ENCODE measurements at places on chromosomes 2 and 18.
A peak's percentile ranks its signal among the peaks of the same experiment; 100 is the strongest.

DNA sequence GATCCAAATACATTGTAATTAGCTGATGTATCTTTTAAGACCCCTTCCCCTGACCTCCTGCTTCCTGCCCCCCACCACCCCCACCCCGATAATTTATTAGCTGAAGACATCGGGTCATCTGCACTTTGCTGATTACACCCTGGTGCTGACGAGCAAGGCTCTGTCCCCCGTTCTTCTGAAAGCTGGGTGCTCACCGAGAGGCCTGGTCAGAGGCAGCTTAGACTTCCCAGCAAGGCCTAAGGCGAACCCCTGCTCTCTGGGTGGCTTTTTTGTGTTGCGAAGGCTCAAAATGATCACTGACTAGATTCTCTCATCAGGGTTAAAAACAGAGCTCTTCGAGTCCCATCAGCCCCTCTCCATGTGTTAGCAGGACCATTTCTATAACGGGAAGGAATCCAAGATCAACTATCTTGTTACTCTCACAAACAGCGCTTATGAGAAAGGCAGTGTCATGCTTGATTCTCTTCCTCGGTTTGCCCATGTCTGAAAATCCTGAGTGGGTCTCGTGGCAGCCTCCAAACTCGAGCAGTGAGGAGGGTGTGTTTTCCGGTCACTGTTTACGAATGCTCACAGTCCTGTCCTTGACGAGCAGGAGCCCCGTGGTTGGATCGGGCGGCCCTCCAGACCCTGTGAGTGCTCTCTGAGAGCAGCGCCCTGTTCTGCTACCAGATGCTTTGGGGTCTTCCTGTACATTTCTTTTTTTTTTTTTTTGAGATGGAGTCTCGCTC, 201.6 kb downstream of the HDAC4 start:
- DNase-seq: peak; percentile 72

DNA sequence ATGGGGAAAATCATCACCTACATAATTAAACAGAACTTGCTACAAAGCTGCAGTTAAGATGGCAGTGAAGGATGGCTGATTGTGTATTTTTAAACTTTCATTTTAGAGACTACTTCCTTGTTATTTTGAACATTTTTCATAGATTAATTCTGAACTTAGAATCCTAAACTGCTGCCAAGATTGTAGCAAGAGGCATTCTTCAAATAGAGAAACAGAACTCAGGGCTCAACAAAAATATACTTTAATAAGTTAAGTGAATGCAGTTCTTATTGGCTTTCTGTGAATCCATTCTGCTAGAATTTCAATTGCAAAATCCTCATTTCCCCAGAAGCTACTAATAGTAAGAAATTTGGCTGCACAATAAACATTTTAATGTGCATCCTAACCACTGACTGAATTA, 160.3 kb downstream of the L3MBTL4 start:
- no peak for DNase-seq

- DNase-seq: no peak
Measured at GRCh38 chr2:163570391-163570790, 165.4 kb downstream of the FIGN start.

- peak; percentile 47 for DNase-seq
Measured at GRCh38 chr2:109715313-109715805, 78.7 kb upstream of the RGPD5 start.

- peak; percentile 29 for DNase-seq
Measured at GRCh38 chr2:162233197-162233596, 10.0 kb downstream of the FAP start.

- DNase-seq: no peak
Measured at GRCh38 chr18:40404284-40404683, 1550.8 kb upstream of the PIK3C3 start.

DNA sequence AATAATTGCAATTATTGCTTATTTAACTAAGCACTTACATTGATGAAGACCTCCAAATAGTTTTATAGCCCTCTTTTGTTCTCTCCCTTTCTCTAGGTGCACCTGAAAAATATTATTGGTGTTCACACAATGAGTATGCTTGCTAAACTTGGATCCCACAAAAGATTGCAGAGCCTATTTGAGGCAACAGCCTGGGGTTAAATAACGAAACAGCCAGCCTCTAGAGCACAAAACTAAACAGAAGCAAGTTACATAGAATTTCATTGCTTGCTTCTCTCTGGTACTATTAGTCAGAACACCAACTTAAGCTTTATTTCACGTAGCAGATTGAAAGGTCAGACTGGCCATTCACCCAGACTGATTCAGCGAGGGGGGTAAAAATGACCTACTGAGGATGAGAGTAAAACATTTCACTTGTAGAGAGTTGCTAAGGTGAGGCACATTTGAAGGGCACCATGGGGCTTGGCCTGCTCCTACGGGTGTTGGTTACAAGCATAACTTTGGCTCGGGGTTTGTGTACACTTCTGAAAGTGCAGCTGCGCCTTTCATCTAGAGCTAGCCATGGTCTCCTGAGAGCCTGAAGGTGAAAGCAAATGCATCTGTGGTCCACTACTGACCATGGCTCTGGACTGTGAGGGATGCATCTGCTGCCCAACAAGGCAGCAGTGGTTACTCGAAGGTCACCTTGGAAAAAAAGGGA, 225.1 kb upstream of the LRRTM1 start:
- no peak for DNase-seq

- DNase-seq: peak; percentile 48
Measured at GRCh38 chr2:228329282-228329681, 147.8 kb upstream of the SPHKAP start.

GRCh38 chr2:88540346-88540745, 86.9 kb downstream of the EIF2AK3 start:
- DNase-seq: no peak

DNA sequence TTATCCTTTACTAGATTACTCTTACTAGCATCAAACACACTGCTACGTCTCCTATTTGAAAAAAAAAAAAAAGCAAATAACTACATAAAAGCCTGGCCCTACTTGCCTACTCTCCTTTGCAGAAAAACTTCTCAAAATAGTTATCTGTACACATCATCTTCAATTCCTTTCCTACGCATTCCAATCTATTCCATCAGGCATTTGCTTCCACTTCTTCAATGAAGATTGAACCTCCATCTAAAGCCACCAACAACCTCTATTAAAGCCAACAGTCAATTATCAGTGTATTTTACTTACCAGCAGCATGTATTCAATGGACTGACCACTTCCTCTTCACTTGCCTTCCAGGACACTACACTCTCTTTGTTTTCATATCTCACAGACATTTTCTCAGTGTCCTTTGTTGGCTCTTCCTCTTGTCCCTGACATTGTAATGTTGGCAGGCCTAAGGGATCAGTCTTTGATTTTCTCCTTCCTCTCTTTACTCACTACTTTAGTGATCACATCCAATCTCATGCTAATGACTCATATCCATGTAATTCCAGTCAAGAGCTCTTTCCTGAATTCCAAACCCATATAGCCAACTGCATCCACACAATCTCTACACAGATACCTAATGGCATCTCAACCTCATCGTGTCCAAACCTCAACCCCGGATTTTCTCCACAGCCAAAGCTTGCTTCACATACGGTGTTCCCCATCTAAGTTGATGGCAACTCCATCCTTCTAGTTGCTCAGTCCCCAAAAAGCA, 131.3 kb downstream of the CCDC148 start:
- no peak for DNase-seq

- no peak for DNase-seq
Measured at GRCh38 chr2:234363011-234363487, 133.8 kb downstream of the ARL4C start.

GRCh38 chr2:127542231-127542630, 6.7 kb downstream of the MYO7B start:
- no peak for DNase-seq

DNA sequence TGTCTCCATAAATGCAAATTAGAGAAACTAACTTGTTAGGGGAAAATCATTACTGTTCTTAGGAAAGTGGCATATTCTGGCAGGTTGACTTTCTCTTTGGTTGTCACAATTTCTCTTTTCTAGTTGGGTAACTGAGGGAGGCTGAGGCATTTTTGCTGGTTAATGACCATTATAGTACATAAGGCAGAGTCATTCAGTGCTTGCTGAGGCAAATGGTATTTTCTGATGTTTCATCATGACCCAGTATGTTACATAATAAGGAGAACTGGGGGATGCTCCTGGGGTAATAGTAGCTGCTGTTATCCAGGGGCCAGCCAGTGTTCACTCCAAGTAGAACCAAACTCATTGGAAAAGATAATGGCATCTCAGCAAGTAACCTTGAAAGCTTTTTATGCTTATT, 62.3 kb downstream of the ITGA6 start:
- DNase-seq: no peak

DNA sequence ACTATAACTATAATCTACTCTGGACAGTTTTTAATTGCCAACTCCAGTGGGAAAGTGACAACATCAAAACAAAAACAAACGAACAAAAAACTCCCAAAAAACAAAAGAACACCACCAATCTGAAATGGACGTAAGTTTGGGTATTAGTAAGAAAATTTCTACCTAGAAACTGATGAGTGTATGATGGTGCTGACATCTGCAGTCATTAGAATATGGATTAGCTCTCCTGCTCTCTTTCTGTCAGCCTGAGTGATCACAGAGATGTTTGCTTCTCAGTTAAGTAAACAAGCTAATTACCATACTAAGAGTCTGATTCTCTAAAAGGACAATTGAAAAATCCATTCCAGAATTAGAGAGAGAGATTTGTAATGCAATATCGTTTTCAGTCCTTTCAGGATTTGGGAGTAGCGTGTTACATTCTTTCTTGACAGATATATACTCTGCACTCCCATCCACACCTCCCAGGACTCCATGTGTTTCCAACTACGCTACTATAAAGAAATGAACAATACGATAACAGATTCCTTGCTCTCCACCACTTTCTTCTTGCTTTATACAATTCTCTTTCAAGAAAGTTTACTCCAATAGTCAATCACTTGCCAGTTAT, 1347.4 kb upstream of the PIK3C3 start:
- no peak for DNase-seq

GRCh38 chr2:170736628-170737027, 21.5 kb downstream of the SP5 start:
- DNase-seq: no peak

DNA sequence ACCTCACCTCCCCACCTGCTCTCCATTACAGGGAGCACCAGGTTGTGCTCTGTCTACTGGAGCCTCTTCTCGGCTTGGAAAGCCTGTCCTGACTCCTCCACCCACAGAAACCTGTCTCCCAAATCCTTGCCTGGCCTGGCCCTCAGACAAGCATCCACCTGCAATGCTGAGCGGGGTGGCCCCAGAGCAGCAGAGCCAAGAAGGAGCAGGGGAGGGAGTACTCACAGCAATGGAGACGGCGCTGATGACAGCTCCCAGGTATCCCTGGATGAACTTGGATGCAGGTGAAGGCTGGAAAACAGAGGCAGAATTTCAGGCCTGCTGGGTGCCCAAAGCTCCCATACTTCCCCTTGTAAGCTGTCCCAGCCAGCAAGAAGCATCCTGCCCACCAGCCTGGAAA, 72.8 kb downstream of the SFXN5 start:
- no peak for DNase-seq

- DNase-seq: no peak
Measured at GRCh38 chr2:43518181-43518580, 77.7 kb downstream of the THADA start.

- DNase-seq: peak; percentile 46
Measured at GRCh38 chr2:23532391-23533337, 147.7 kb downstream of the KLHL29 start.

GRCh38 chr18:24112874-24113615, 25.8 kb upstream of the CABYR start:
- DNase-seq: no peak

GRCh38 chr18:24719791-24720190, 259.4 kb downstream of the HRH4 start:
- DNase-seq: no peak

GRCh38 chr2:61006486-61007105, 10.9 kb upstream of the PEX13 start:
- DNase-seq: no peak

- no peak for DNase-seq
Measured at GRCh38 chr2:11090187-11090586, 65.1 kb upstream of the SLC66A3 start.

DNA sequence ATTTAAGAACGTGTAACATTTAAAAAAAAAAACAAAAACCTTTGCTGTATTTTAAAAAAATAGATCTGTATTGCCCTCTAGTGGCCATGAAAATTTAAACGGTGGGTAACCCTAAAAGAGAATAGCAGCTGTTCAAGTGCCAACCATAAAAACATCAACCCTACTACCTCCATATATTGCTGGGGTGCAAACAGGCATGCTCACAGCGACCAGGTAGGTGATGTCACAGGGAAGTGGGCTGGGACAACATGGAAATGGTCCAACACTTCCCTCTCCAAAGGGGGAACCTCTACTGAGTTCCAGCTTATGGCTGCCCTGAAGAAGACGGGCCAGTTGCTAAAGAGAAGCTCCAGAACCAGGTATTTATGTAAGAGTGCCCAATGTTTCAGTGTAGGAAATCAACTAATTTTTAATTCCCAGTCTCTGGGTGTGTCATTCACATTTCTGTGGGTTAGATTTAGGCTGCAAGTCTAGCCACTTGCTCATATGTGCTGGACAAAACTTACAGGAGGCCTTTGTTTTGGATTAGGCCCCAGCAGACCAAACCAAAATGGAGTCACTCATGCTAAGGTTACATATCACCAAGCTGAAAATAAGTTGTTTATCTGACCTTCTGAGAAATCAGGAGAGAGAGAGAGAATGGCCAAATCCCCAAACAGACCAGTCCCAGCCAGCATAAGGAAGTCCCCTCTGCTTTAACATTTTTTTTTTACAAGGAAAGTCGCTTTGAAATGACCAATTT, 54.5 kb downstream of the SKA1 start:
- no peak for DNase-seq

- no peak for DNase-seq
Measured at GRCh38 chr2:116810645-116811044, 1003.8 kb upstream of the DDX18 start.

- DNase-seq: peak; percentile 73
Measured at GRCh38 chr2:172461591-172462372, 34.4 kb downstream of the ITGA6 start.

GRCh38 chr2:99715956-99716355, 226.1 kb upstream of the REV1 start:
- no peak for DNase-seq

DNA sequence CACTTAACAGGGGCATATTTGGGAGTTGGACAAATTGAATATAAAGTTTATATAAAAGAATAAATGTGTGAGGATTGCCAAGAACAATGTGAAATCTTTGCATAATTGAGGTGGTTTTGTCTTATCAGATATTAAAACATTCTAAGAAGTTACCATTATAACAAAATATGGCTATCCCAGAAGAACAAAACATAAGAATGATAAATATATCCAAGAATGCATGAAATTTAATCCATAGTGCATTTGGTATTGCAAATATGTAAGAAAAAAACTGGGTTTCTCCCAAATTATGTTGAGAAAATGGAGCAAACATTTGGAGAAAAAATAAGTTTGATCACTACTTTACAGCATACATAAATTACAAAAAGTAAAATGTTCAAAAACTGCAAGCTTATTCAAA, 562.4 kb downstream of the RNF144A start:
- no peak for DNase-seq

DNA sequence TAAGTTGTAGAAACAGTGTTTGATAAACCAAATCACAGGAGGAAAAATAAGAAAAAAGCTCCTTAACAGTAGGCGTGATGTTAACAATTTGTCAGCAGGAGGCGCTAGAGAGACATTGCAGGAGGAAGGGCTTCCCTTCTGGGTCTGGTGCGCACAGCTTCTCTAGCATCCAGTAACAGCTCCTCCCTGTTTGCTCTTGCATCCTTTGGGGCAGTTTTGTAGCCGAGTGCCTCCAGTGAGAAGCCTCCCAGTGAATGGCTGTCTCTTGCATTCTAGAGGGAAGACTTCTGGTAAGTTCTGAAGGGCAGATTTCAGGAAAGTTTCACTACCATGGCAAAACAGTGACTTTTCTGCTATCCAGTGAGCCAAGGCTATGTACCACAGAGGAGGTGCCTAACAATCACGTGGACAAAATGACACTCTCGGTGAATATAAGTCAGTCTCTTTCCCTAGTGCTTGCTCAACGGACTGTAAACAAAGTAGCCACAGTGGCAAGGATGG, 9.5 kb upstream of the ZNF396 start:
- DNase-seq: peak; percentile 65
